ENCODE measurements at places on chromosomes 4 and X.

DNA sequence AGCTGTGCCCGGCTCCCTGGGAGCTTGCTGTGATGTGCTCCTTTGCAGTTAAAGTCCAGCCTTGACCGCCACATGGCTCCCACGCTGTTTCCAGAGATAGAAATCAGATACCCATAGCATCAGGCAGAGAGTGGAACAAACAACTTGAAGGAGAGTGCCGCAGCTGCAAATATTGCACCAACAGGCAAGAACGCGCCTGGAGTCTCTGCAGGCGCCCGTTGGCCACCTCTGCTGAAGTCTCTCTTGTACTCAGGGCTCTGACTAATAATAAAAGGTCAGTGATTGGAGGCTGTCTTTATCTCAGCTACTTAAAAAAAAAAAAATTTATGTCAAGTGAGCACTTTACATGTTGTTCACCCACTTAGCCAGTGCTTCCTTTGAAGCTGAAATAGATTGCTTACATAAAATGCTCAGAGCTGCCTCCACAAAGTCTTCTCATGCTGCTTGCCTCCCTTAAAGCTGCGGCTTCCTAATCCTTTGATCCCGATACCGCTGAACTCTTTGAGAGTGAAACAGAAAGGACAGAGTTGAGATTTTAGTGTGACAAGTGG, 30.9 kb upstream of the TENM3 start:
- no peak for DNase-seq

GRCh38 chr4:45576275-45576674, 547.6 kb downstream of the GABRG1 start:
- DNase-seq, result no peak

DNA sequence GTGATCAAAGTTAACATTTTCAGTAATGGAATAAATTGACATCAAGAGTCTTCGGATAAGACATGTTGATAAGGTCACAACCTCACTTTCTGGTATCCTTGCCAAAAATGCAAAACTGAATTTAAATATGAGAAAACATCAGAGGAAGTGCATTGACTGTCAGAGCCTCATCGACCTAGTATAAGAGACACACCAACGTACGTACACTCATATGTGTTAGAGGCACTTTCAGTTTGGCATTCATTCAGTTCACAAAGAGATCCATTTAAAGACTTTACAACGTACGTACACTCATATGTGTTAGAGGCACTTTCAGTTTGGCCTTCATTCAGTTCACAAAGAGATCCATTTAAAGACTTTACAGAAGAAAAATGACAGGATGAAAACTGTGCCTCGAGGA, 280.3 kb downstream of the INPP4B start:
- DNase-seq, result no peak

GRCh38 chr4:150874338-150875226, 140.5 kb downstream of the LRBA start:
- DNase-seq, result peak; percentile 58

- no peak for DNase-seq
Measured at GRCh38 chrX:154013614-154014360, 5.9 kb downstream of the IRAK1 start.

DNA sequence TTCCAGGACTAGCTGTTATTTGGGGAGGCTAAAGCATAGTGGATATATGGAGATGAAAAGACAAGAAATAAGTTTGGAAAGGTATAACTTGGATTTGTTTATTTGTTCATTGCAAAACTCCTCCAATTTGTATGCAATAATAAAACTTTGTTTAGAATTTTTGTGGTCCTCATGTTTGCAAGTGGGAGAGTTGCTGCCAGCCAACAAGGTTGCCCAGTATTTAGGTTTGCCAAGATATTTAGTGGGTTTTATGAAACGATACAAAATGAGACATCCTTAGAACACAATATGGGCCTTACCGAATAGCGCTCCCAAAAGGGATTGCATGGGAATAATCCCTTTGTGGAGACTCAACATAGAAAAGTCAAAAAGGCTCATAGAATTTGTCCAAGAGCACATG, 162.1 kb downstream of the INPP4B start:
- no peak for DNase-seq

Measured in left cardiac atrium (tissue), 4 donors.